Liver (tissue), 10 donors: ENCODE measurements at places on chromosomes 16 and 17. TPM values are rescaled to one million over a fixed set of nuclear protein-coding genes. Genes with fewer than 3 reads are reported as not detected.
A peak's percentile ranks its signal among the peaks of the same experiment; 100 is the strongest.

DNA sequence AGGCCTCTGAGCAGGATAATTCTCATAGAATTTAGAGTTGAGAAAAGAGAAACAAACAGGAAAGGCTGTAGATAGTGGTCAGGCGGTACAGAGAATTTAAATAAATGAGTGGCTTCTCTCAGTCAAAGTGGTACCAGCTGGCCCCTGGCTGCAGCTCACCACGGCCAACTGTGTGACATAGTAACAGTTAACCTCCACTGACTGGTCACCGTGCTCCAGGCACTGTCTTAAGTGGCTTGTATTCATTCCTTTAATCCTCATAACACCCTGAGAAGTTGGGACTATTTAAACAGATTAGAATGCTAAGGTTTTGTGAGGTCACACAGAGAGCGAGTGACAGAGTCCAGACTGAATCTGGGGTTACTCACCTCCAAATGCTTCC lies 108.9 kb downstream of the GNAO1 start:
- H3K4me3 ChIP-seq: no peak overlapping the region
- DNase-seq: no peak
- H3K27ac ChIP-seq: no peak overlapping the region
- peaks cover 3% of the 10 kb centered on the region for H3K36me3 ChIP-seq

DNA sequence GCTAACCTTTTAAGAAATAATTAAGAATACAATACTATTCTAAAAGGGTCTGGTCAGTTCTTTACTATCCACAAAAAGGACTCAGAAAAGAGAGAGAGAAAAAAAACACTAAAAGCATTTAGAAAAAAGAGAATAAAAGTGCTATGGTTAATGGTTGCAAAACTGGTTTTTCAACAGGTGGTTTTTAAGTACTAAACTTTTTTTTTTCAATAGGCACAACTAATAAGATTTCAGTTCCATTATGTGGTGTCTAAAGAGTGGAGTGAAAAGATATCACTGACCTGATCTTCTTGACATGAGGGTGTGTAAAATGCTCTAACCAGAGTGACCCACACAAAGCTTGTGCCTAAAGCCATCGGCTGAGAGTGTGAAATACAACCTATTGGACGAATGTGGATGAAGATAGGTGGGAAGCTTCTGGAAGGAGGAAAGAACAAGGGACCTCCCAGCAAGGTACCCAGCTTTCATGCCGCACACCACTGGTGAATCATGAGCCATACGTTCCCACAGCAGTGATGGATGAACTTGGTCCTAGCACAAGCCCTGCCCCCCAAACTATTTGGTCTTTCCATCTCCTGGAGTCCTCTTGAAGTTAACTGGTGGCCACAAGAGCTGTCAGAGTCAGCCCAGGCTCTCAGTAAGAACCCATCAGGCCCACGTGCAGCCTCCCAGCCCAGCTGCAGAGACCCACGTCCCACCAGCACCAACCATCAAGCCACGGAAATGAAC lies 103.0 kb downstream of the ZFHX3 start:
- H3K27me3 ChIP-seq: no peaks in the 10 kb centered on the region
- H3K4me3 ChIP-seq: no peak overlapping the region
- DNase-seq: no peak
- peaks cover 37% of the 10 kb centered on the region for H3K4me1 ChIP-seq
- H3K27ac ChIP-seq: no peak overlapping the region
- H3K36me3 ChIP-seq: no peaks in the 10 kb centered on the region

DNA sequence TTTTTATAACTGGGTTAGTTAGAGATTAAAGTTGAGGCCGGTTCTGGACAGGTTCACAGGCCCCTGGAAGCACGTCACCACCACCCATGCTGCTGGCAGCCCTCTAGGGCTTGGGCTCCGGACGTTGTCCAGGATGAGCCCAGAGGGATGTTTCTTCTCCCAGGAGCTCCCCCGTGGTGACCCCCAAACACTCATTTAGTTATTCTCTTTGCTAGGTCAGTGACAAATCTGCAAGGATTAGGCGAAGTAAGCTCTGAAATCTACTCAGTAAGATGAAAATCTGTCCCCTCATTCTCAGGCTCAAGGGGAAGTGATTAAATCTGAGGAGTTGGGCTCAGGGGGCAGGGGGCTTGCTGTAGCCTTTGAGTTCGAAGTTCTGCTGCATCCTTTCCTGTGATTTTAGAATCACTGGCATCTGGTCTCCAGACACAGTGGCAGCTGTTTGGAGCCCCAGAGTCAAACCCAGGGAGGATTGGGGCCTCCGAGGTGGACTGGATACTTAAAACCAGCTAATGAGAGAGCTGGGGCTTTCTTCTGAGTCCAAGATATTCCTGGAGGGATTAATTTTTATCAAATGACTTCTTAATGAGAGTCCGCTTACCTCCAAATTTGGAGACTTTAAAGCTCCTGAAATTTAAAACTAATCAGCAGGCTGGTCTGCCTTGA lies 49.2 kb upstream of the HS3ST2 start:
- H3K27me3 ChIP-seq: no peaks in the 10 kb centered on the region
- no peaks in the 10 kb centered on the region for H3K36me3 ChIP-seq
- H3K27ac ChIP-seq: no peak overlapping the region
- H3K4me3 ChIP-seq: no peak overlapping the region

- peak overlapping the region; percentile 99 for H3K27ac ChIP-seq
- no peaks in the 10 kb centered on the region for H3K27me3 ChIP-seq
Observed at GRCh38 chr17:76735586-76736348, 1.4 kb downstream of the SRSF2 start.

DNA sequence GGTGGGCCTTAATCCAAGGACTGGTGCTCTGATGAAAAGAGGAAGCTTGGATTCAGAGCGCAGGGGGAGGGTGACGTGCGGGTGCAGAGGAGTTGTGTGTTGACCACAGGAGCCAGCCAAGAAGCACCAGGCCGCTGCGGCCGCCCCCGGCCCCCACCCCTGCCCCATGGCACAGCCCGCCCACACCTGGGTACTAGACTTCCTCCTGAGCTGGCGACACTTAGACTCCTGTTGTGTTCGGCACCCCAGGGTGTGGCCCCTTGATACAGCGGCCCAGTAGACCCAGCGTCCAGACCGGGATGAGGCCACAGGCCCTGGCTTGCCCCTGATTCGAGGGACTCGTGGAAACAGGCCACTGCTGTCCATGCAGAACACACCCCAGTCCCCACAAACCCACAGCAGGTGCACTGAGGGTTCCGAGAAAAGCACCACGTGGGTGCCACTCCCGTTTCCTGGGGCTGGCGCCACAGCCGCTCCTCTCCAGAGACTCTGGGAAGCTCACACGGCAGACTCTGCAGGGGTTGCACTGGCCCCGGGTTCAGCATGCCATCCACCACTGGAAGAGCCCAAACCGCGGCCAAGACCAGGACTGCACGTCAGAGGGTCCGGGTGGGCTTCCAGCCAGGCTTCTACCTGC lies 5.7 kb upstream of the SNAI3 start:
- H3K27me3 ChIP-seq: no peaks in the 10 kb centered on the region
- DNase-seq: no peak
- peaks cover 3% of the 10 kb centered on the region for H3K4me1 ChIP-seq
- H3K27ac ChIP-seq: no peak overlapping the region
- no peak overlapping the region for H3K4me3 ChIP-seq

DNA sequence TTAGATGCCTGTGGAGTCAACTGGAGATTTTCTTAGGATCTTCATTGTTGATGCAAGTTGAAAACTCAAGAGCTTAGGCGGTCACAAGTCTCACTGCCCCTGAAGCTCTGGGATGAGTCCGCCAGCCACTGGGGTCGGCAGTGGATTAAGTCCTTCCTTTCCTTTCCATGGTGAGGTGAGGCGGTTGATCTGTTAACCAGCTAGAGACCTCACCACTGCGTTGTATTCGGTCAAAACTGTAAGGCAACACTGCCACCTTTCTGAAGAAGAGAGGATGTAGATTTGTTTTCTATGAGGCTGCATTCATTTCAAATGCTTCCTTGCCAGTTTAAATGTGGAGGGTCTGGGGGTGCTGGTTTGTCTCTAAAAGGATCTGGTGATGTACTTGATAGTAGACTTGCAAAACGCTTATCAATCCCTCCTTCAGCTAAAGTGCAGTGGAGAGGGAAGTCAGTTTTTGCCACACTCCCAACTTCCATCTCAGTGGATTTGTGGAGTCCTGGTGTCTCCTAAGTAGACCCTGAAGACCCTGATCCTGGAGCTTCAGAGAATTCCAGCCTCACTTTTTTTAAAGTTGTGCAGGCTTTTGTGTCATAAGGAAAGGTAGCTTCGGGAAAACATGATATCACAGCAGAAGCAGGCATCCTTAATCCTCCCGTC lies 1.7 kb downstream of the MYOCD start:
- H3K27me3 ChIP-seq: no peaks in the 10 kb centered on the region
- H3K4me1 ChIP-seq: peaks cover 8% of the 10 kb centered on the region
- no peak overlapping the region for H3K27ac ChIP-seq
- no peak for DNase-seq
- H3K36me3 ChIP-seq: no peaks in the 10 kb centered on the region
- no peak overlapping the region for H3K4me3 ChIP-seq

- DNase-seq: no peak
- H3K4me3 ChIP-seq: no peak overlapping the region
- H3K27me3 ChIP-seq: peaks cover 4% of the 10 kb centered on the region
- H3K4me1 ChIP-seq: no peaks in the 10 kb centered on the region
- no peaks in the 10 kb centered on the region for H3K36me3 ChIP-seq
Observed at GRCh38 chr16:22638393-22639206, 127.9 kb downstream of the NPIPB5 start.

DNA sequence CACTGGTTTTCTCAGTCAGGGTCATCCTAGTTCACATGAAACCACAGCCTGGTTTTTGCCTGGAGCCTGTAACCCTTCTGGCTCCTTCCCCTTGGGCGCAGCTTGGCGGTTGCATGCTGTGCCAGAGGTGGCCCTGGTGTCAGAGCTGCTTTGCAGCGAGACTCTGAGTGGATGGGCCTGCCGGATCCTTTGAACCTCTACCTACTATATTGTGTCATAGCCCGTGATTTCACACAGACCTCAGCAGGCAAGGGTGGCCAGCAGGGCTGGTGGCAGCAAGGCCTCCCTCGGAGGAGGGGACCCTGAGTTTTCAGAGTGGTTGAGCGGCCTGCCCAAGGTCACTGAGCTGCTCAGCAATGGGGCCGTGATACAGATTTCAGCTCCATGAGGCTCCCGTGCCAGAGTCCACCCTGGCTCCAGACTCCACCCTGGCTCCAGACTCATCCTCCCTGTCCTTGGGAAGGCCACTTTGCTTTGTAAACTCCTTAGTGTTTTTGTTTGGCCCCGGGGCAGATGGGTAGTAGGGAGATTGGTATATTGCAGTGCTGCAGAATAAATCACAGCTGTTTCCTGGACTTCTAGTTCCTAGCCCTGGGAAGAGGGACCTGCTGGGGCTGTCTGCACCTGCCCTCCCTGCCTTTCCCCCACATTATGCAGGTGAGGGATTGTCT lies 9.7 kb downstream of the MPRIP start:
- no peak for DNase-seq
- peaks cover 25% of the 10 kb centered on the region for H3K4me1 ChIP-seq
- no peak overlapping the region for H3K4me3 ChIP-seq
- H3K36me3 ChIP-seq: no peaks in the 10 kb centered on the region
- no peaks in the 10 kb centered on the region for H3K27me3 ChIP-seq

DNA sequence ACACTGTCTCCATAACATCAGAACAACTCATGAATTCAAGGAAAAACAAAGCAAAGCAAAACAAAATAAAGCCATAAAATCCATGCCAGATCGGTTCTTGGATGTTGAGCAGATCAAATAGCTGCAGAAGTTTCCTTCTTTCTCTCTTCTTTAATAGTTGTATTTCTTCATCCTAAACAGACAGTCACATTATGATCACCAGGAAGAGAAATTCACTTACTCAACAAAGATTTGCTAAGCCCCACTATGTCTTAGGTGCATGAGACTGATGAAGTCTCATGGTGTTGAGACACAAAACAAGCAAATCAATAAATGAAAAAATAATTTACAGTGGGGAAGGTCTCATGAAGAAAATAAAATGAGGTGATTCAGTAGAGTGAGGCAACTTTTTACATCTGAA lies 72.8 kb downstream of the WIPI1 start:
- H3K4me3 ChIP-seq: no peak overlapping the region
- H3K27me3 ChIP-seq: no peaks in the 10 kb centered on the region
- H3K4me1 ChIP-seq: peaks cover 6% of the 10 kb centered on the region
- no peak overlapping the region for H3K27ac ChIP-seq
- H3K36me3 ChIP-seq: no peaks in the 10 kb centered on the region

- H3K4me3 ChIP-seq: no peak overlapping the region
- no peaks in the 10 kb centered on the region for H3K4me1 ChIP-seq
- no peak for DNase-seq
- H3K27ac ChIP-seq: no peak overlapping the region
- H3K36me3 ChIP-seq: no peaks in the 10 kb centered on the region
Observed at GRCh38 chr16:83717308-83717707, 90.5 kb upstream of the HSBP1 start.

GRCh38 chr16:81261049-81261648 lies 22.7 kb downstream of the BCO1 start:
- no peaks in the 10 kb centered on the region for H3K36me3 ChIP-seq
- no peaks in the 10 kb centered on the region for H3K4me1 ChIP-seq
- H3K4me3 ChIP-seq: no peak overlapping the region
- no peak overlapping the region for H3K27ac ChIP-seq

CALB2 gene
- total RNA-seq: not detected

MYL11 gene
- total RNA-seq: not detected

HSBP1 gene
- total RNA-seq: 57.2 TPM

CLEC3A gene
- not detected for total RNA-seq
